ENCODE measurements at places on chromosomes 1 and 21.

- DNase-seq, result no peak
Measured at GRCh38 chr1:52635321-52636089, 2.5 kb downstream of the SHISAL2A start.

- no peak for DNase-seq
Measured at GRCh38 chr1:22100168-22100567, 42.7 kb downstream of the WNT4 start.

- no peak for DNase-seq
Measured at GRCh38 chr21:42071146-42071737, at the start of gene UMODL1. Gene UMODL1, plus strand, starts transcription at chr21:42071317. Its CDS starts 0 bp downstream, at chr21:42071317.

DNA sequence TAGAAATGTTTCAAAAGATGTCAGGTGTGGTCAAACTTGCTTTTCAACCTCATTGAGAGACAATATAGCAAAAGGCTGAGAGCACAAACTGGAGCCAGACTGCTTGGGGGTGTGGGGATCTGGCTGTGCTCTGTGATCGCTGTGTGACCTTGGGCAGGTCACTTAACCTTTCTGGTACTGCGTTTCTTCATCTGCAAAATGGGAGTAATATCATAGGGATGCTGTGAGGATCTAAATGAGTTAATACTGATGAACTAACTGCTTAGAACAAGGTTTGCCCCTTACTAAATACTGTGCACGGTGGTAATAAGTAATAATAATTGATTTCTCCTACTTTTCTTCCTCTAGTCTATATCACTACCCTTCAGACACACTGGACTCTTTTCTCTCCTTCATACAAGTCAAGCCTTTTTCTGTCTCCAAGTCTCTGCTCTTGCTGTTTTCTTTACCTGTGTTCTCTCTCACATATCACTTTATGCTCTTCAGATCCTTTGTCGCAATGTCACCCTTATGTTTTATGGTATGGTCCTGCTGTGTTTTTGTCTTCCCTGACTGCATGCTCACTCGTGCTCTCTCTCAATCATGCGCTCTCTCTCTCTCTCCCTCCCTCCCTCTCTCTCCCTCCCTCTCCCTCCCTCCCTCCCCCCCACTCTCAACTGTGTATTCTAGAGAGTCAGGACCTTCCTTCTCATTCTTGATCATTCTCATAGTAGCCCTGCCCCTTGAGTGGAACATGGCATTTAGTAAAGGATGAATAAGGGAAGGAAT lies 3.3 kb downstream of the MGST3 start:
- no peak for DNase-seq

DNA sequence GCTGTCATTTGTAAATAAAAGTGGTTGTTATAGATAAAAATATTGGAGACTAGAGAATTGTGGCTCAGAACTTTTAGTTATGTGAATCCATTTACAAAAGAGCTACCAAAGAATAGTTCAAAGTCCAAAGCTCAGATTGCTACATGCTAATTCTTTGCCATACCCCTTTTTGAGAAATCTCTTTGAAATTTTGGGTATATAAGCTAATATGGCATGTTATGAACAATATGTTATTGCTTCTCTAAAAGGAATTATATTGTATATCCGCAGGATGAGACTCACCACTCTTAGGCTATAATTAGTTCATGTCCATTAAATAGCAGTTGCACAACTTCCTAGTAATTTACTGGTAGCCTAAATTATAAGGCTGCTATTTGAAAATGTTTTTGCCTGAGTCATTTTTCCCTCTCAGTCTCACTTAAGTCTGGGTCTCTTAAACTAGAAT lies 178.0 kb downstream of the ZNF281 start:
- DNase-seq, result no peak

DNA sequence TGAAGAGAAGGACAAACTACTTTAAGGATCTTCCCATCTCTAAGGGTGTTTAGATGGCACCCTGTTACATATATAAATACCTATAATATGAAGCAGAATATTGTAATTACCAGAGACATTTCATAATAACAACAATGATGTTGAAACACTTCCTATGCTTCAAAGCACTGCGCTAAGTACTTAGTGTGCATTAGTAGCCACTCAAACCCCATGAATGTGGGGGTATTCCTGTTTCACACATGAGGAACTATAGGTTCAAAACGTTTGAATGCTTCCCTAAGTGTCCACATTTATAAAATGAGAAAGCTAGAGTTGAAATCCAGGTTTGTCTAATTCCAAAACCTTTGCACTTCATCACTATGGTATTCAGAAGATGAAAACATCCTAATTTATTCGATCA lies 18.5 kb upstream of the OR10J5 start:
- DNase-seq, result no peak

- DNase-seq, result no peak
Measured at GRCh38 chr1:4315202-4315601, 339.2 kb upstream of the AJAP1 start.

DNA sequence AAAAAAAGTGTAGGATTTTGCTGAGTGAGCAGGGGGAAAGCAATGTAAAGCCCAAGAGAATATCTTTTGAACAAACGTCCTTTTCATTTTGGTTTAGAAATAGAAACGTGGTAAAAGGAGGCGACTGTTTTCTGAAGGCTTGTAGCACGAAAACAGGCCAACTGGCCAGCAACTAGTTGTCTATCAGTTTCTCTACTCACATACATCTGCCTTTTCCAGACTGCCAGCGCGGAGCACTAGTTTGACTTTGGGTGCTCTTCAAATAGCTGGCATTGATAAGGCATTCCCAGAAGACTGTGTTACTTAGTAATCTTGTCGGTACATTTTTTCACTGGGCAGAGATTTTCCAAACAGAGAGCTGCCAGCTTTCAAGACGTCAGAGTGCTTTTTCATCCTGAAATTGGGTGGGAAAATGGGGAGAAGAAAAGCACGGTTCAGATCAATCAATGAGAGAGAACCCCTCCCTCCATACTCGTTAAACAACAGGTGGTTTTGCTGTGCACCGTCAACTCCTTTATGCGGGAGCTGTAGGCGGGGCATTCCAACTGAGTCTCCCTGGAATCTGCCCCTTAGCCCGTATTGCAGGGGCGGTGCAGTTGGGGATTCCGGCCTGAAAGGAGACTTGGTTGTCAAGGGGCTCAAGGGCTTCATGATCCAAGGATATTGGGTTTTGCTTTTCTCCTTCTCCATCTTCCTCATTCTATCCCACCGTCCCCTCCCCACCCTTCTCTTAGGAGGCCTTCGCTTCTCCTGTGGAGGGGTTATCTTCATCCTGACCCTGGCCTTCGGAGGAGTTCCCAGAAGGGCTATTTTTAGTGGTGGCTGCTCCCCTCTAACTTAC lies 884 bp upstream of the LRRC8C start:
- no peak for DNase-seq

DNA sequence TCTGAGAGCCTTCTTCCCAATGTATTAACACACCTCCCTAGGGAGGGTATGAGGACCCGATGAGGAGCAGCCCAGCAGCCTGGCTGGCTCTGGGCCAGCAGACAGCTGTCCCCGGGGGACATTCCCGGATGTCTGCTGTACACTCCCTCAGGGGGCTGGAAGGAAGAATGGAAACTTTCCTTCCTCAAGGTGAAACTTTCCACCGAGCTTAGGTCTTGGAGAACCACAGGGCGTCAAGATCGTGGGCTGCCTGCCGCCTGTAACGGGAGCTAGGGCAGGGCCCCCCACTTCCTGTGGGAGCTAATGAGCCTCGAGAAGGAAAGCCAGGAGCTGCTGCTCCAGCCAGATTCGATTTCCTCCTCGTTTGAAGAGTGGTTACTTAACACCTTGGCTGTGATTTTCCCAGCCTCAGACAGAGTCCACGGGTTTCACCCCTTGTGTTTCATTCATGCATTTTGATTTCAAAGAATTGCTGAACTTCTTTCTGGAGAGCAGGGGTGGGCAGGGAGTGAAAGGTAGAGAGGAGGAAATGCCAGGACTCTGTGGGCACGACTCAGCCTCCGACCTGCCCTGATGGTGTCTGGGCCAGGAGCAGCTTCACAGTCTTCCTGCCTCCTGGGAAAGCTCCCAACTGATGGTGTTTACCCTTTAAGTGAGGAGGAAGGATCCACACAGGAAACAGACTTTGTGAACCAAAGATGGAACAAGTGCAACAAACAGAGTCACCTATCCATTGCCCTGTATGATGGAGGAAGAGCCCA lies 29.7 kb downstream of the UBE2T start:
- DNase-seq, result no peak

- no peak for DNase-seq
Measured at GRCh38 chr1:94231746-94232145, 5.6 kb downstream of the ARHGAP29 start.

- no peak for DNase-seq
Measured at GRCh38 chr1:232329103-232329813, 300.7 kb downstream of the SIPA1L2 start.

DNA sequence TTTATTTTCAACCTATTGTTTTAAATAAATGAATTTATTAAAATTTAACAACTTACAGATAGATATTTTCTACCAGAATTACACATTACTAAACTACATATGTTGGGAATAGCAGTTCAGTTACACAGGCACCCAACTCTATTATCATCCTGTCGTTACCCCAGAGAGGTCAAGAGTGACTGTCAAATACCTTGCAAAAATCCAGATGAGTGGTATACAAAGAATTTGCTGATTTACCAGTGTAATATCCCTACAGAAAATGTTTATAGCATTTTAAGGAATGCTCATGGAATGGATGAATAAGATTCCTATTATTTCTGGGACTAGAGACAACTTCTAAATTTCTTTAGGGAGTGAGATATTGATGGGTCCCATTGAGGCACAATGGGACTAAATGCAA lies 300.7 kb upstream of the RGS18 start:
- no peak for DNase-seq

GRCh38 chr1:173210716-173211231 lies 3.6 kb upstream of the TNFSF4 start:
- DNase-seq, result no peak

GRCh38 chr1:111471012-111471411 lies 2.8 kb upstream of the C1orf162 start:
- DNase-seq, result peak; percentile 81

GRCh38 chr1:206855859-206856258 lies 9.6 kb upstream of the IL20 start:
- DNase-seq, result no peak

DNA sequence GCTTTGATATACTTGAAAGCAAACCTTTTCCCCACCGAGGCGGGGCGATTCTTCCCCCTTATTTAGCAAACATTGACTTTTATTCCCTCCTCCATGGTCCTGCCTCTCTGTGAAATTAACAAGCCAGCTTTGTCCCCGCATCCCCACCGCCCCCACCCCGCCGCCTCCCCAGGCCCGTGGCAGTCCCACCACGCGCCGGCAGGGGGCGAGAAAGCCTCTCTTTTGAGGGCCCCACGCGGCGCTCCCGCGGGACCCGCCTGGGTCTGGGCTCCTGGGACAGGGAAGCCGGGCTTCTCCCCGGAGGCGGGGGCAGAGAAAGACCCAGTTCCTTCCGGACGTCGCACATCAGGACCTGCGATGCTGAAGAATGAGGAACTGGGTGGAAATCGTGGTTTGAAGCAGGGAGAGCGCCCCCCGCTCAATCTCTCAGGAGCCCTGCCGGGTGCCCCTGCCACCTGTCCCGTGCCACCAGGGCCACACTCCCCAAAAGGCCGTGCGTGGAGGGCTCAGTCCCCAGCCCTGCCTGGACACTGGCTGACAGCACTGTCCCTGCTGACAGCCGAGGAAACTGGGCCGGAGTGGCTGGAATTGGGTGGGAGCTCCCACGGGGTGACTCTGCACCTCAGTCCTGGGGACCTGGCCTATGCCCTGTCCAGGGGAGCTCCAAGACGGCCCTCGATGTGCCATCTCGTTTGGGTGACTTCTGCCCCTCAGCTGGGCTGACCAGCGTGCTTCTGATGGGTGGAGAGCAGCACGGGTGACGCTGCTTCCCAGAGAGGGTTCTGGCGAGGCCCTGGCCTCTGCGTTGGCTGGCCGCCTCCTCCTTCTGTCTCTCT lies 8.6 kb upstream of the ACTRT2 start:
- DNase-seq, result peak; percentile 57

DNA sequence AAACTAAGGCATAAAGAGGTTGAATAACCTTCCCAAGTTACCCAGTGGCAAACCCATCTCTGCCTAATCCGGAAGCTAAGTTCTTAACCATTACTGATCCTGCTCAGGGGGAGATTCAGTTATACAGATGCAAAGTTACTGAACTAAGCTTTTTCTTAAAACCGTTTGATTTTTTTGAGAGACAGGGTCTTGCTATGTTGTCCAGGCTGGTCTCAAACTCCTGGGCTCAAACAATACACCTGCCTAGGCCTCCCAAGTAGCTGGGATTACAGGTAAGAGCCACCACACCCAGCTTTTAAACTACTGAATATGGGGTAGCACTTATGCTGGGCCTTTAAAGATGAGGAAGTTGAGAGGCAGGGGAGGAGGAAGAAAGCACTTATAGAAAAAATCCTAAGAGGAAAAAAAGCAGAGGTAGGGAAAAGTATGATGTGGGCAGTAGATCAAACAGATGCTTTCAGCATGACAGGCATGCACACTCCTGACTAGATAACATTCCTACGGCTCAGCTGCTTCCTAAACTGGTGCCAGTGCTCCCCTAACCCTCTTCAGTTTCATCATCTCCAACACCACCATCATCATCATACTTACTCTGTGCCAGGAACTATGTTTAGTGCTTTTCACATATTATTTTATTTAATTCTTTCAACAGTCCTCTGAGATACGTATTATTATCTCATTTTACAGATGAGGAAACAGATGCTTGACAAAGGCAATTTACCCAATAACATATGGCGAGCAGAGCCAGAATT lies 5.8 kb downstream of the PAFAH2 start:
- no peak for DNase-seq

GRCh38 chr1:47196622-47197021 lies 6.8 kb upstream of the PDZK1IP1 start:
- DNase-seq, result no peak

DNA sequence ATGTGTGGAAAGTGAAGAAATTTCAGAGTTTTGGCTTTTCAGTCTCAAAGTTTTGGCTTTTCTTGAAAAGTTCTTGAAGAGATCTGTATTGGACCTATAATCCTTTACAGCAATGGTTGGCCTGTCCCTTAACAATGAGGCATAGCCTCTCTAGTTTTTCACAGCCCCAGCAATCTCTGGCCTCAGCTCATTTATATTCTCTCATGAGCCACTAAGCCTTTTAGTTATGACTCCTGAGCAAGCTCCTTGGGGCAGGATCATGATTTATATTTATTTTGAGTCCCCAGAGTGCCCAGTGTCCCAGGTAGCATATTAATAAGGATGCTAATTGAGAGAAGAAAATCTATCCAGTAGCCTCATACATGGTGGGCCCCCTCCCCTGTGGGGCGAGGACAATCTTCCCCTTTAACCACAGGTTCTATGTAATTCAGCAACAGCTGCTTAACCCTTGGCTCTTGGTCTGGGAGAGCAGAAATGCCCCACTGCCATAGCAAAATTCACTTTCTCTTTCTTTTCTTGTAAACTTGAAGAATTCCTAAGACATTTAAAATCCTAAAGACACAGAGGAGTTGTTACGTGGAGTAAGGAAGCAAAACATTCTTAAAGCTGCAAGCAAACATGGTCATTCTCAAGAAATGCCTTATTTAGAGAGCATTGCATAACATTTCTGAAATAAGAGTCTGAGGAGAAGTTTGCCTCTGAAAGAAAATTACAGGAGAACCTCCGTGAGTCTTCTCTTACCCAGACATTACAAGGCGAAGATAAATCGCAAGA lies 6.3 kb downstream of the NGF start:
- DNase-seq, result no peak

All from Ammon's horn (tissue), 1 donor.